ENCODE measurements at places on chromosomes 4 and X. TPM values are rescaled to one million over a fixed set of nuclear protein-coding genes. Genes with fewer than 3 reads are reported as not detected.

The GIMD1 gene
- total RNA-seq, result not detected

The ENAM gene
- total RNA-seq, result under 0.01 TPM

The GPR173 gene
- 2.3 TPM for total RNA-seq

The PARM1 gene
- 0.77 TPM for total RNA-seq

The PRR32 gene
- total RNA-seq, result not detected

The CSAG1 gene
- total RNA-seq, result not detected

The IQCM gene
- under 0.01 TPM for total RNA-seq

The CXorf51A gene
- total RNA-seq, result not detected

The TLR1 gene
- total RNA-seq, result 1.3 TPM

The SASH3 gene
- not detected for total RNA-seq

DNA sequence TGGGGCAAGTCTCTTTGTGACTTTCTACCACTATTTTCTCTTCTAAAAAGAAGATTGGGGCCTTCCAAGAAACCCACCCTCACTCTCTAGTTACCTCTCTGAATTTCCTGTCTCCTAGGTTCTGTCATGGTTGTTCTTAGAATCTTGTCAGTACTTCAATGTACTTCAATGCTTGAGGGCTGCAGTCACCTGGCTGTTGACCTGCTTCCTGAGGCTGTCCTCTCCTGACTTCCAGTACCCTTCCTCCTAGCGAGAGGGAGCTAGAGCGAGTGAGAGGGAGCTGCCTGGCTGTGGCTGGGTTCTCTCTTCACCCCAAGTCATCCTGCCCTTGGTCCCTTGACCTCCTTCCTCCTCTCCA, 17.7 kb downstream of the CD99L2 start:
- no peaks in the 10 kb centered on the region for H3K36me3 ChIP-seq
- H3K27me3 ChIP-seq, result no peaks in the 10 kb centered on the region
- no peak for DNase-seq
- no peaks in the 10 kb centered on the region for H3K4me1 ChIP-seq
- H3K4me3 ChIP-seq, result no peak overlapping the region
- no peak overlapping the region for H3K27ac ChIP-seq

DNA sequence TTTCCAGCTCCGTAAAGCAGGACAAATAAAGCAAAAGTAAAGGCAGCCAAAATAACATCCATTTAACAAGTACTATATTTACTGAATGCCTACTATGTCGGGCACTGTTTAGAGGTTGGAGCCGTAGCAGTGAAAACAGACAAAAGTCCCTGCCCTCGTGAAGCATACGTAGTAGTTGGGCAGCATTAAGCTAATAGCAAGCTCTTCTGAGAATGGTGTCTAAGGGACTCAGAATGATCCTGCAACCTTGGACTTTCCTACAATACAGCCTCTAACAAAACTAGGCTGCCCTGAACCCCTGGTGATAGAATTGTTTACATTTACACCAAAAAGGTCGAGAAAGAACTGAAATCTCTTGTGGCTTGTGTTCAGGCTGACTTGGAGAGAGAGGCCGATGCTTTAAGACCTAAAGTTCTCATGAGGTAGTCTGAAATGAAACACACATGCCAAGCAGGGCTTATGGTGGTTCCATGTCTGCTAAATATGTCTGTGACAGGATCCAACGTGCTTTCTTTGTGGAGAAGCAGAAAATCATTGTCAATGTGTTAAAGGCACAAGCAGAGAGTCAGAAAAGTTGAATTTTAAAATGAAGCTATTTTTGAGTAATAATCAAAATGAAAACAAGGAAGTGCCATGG, 898 bp upstream of the PDGFC start:
- no peaks in the 10 kb centered on the region for H3K36me3 ChIP-seq
- peak overlapping the region; percentile 63 for H3K27ac ChIP-seq

DNA sequence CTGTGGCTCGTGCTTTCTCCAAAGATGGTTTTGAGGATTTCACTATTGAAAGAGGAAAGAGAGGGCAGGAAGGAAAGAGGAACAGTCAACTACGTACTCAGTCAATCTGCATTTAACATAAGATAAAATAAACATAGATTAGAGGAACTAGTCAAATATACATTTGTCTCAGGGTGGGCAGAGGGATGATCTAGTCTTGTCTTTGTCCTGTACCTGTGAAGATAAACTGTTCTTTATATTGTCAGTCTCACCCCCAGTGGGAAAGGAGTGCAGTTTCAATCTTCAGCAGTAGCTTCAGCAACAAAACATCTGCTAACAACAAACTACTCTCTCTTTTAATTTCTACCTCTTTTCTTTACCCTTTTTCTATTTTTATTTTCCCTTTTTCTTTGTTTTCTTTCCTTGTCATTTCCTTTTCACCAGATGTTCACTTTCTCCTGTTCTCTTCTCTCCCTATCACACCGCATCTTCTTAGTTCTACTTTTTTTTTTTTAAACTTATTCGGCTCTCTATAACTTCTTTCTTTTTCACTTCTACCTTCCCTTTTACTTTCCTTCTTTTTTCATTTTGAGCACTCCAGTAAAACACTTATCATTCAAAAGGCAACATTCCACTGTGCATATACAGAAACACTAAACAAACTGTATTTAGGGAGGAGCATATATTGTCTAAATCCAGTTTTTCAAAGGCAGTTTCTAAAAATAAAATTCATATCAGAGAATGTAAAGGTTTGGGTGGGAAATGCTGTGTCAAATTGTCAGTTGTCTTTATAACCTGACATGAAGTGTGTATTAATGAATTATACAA, 51.4 kb upstream of the GUCY1A1 start:
- no peak overlapping the region for H3K27ac ChIP-seq
- H3K36me3 ChIP-seq, result no peaks in the 10 kb centered on the region
- DNase-seq, result no peak
- no peaks in the 10 kb centered on the region for H3K27me3 ChIP-seq
- H3K4me1 ChIP-seq, result peaks cover 4% of the 10 kb centered on the region

DNA sequence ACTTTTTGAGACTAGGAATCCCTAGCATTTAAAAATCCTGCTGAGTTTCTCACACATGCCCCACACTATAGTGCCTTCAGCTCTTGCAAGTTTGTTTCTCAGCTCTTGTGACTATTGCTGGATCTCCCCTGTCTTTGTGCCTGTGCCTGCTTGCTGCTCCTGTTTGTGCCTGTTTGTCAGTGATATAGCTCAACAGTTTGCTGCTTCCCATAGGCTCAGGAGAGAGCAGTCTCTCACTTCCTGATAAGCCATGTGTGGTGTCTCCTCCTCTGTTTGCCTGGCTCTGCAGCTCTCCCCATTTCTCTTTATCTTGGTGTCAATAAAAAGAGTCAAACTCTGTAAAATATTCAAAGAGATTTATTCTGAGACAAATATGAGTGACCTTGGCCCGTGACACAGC, 259.8 kb upstream of the CLNK start:
- H3K36me3 ChIP-seq, result no peaks in the 10 kb centered on the region
- H3K27me3 ChIP-seq, result no peaks in the 10 kb centered on the region
- no peaks in the 10 kb centered on the region for H3K4me1 ChIP-seq
- no peak overlapping the region for H3K4me3 ChIP-seq
- DNase-seq, result no peak

DNA sequence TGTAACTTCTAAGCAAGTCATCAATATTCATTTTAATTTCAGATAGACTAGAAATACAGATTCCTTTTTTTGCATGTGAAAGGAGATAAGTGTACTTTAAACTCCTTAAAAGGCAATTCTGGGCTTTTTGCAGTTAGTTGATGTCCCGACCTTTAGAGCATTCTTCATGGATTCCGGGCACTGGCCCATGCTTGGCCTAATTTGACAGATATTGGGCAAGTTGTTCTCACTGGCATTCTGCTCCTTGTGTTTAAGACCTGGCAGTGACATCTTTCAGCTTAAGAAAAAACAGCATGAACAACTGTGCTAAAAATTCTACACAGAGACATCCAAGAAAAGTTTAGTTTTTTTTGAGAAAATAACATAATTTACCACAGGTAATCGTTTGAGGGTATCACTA, 1037.2 kb downstream of the PCDH18 start:
- no peak overlapping the region for H3K4me3 ChIP-seq
- H3K4me1 ChIP-seq, result no peaks in the 10 kb centered on the region
- H3K36me3 ChIP-seq, result no peaks in the 10 kb centered on the region
- no peak overlapping the region for H3K27ac ChIP-seq

GRCh38 chrX:23727206-23727605, 15.9 kb downstream of the ACOT9 start:
- no peak overlapping the region for H3K27ac ChIP-seq
- DNase-seq, result no peak
- H3K27me3 ChIP-seq, result no peaks in the 10 kb centered on the region
- H3K4me3 ChIP-seq, result no peak overlapping the region

DNA sequence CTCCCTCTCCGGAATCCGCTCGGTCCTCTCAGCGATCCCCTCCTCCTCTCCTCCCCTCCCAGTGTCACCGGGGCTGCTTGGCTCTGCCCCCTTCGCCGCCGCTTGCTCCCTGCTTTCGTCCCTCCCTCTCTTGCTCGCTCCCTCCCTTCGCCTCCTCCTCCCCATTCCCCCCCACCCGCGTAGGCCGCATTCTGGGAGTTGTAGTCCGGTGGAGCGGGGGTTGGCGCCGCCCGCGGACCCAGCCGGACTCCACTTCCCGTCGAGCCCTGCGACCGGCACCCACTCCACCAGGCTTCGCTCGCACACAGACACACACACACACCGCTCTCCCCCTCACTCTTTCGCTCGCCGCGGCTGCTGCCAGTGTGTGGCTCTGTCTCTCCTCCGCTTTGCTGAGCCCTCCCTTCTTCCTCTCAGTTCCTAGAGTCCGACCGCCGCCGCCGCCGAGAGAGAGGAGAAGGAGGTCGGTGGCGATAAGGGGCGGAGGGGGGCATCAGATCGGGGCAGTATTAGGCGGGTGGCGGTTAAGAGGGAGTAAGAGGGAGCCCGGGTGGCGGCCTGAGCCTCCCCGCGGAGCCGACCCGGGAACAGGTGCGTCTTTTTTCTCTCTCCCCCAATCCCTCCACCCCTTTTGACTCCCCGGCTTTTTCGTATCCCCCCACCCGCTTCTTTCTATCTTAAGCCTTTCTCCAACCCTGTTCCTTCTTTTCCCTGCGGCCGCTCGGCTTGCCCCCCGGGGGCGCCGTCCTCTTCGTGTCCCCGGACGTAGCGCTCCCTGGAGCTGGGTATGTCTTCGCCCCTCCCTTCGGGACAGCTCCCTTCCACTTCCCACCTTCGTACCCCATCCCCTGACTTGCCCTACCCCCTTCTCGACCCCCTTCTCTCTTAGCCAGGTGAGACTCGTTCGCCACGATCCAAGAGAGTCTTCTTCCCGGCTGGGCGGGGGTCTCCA, at the start of gene BCORL1:
Gene BCORL1 (plus strand): TSS at position 336 of the 952 bp plus-strand sequence. CDS start 22,597 bp downstream, outside the sequence.
- H3K27ac ChIP-seq, result no peak within 1 kb of the TSS
- H3K4me3 ChIP-seq, result peak within 1 kb of the TSS; percentile 72
- H3K4me1 ChIP-seq, result no peaks in the 10 kb centered on the region
- DNase-seq, result peak; percentile 93

DNA sequence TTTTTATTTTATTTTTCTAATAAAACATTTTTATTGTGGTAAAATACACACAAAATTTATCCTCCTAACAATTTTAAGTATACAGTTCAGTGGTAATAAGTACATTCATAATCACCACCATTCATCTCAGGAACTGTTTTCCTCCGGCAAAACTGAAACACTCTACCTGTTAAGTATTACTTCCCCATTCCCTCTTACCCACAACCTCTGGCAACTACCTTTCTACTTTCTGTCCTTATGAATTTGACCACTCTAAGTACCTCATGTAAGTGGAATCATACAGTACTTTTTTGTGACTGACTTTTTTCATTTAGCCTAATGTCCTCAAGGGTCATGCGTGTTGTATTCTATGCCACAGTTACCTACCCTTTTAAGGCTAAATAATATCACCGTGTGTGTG, 21.1 kb upstream of the HSFX4 start:
- H3K27ac ChIP-seq, result no peak overlapping the region
- no peak overlapping the region for H3K4me3 ChIP-seq
- H3K4me1 ChIP-seq, result no peaks in the 10 kb centered on the region
- H3K36me3 ChIP-seq, result no peaks in the 10 kb centered on the region
- DNase-seq, result no peak

- no peak overlapping the region for H3K27ac ChIP-seq
- peak overlapping the region; percentile 25 for H3K4me3 ChIP-seq
- H3K4me1 ChIP-seq, result peaks cover 20% of the 10 kb centered on the region
- no peaks in the 10 kb centered on the region for H3K36me3 ChIP-seq
- DNase-seq, result no peak
These were observed 97.1 kb downstream of the AFF1 start for GRCh38 chr4:87031920-87032319.

- H3K36me3 ChIP-seq, result no peaks in the 10 kb centered on the region
- H3K27me3 ChIP-seq, result no peaks in the 10 kb centered on the region
- no peak overlapping the region for H3K4me3 ChIP-seq
- no peaks in the 10 kb centered on the region for H3K4me1 ChIP-seq
- no peak overlapping the region for H3K27ac ChIP-seq
These were observed 79.6 kb upstream of the NPNT start for GRCh38 chr4:105815701-105816100.

GRCh38 chrX:14670819-14671218, 141.5 kb downstream of the GLRA2 start:
- H3K4me3 ChIP-seq, result no peak overlapping the region
- no peak for DNase-seq
- peaks cover 3% of the 10 kb centered on the region for H3K4me1 ChIP-seq

DNA sequence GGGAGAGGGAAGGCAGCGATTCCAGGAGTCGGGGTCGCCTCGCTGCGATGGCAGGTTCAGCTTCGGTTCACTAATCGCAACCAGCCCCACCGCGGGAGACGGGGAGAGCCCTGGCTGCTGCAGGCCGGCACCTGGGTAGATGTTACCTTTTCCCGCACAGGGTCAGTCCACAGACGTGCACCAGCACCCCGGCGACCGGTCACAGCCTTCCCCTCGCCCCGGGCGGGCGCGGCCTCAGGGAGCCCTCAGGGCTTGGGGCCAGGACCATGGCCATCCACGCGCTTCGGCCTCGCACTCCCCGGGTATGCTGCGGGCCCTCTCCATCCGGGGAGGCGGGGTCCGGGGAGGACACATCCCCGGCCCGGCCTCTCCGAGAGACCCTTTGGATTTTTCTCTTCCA, 26.1 kb upstream of the EXOC1L start:
- H3K4me1 ChIP-seq, result no peaks in the 10 kb centered on the region
- peak overlapping the region; percentile 7 for H3K4me3 ChIP-seq
- H3K36me3 ChIP-seq, result no peaks in the 10 kb centered on the region
- DNase-seq, result no peak

DNA sequence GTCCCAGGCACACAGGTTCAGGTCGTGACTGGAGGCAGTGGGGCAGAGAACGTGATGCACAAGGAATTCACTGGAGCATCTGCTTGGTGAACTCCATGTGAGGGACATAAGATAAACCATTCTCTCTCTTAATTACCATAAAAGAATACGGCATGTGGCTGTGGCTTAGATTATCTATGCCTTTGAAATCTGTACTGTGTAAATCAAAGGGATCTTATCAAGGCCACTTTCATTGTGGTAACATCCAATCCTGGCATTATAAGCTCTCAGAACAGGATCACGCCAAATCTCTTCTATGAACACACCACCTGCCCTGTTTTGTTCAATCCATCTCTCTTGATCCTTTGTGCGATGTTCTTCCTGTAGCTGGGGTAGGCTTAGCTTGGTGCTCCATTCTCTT, 192.3 kb downstream of the SPATA18 start:
- no peak overlapping the region for H3K27ac ChIP-seq
- H3K27me3 ChIP-seq, result no peaks in the 10 kb centered on the region
- no peak for DNase-seq
- H3K4me1 ChIP-seq, result no peaks in the 10 kb centered on the region
- no peak overlapping the region for H3K4me3 ChIP-seq

Measured in fibroblast of lung (primary cell).